Fibroblast of skin of scalp (primary cell): ENCODE measurements at places on chromosomes 1 and 21.
A peak's percentile ranks its signal among the peaks of the same experiment; 100 is the strongest.

- no peak for DNase-seq
Measured at GRCh38 chr1:201093561-201093960, 18.7 kb downstream of the CACNA1S start.

GRCh38 chr1:226577401-226578180 is 29.0 kb downstream of the STUM start:
- DNase-seq, result no peak

DNA sequence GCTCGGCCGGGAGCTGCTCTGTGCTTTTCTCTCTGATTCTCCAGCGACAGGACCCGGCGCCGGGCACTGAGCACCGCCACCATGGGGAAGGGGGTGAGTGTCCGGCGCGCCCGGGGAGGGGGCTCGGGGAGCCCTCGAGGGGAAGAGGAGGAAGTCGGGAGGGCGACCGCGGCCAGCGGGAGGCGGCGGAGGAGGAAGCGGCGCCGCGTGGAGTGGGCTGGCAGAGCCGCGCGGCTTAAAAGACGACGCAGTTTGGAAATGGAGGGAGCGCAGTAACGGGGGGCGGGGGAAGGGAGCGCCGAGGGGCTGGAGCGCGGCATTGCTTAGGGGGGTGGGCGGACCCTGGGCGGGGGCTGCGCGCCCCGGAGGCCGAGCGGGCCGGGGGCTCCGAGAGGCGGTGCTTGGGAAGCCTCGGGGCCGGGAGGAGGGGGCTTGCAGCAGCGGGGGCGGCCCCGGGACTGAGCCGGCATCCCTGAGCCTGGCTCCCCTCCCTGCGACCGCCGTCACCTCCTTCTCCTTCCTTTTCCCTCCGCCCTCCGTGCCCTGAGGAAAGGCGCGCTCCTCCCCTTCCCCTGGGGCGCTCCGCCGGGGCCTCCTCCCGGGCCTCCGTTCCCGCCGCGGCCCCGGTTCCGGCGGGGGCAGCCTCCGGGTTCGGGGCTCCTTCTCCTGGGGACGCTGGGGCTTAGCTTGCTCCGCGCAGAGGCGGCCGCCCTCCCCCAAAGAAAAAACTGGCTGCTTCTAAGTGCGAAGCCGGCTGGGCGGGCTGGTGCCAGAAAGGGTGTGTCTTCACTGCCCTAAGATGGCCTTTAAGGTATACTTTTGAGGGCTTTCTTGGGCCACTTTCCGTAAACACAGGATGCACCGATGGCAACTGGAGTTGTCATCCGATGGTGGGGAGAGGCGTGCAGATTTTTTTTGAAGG is 648 bp downstream of the ATP1A1 start:
- DNase-seq, result peak; percentile 53

- peak; percentile 71 for DNase-seq
Measured at GRCh38 chr1:179121159-179121938, 39.5 kb downstream of the TOR3A start.

GRCh38 chr21:37845535-37845934 is 70.7 kb downstream of the KCNJ6 start:
- no peak for DNase-seq

- DNase-seq, result no peak
Measured at GRCh38 chr1:93581917-93582850, 99.5 kb downstream of the BCAR3 start.
